ENCODE measurements at places on chromosomes 16 and 17.

DNA sequence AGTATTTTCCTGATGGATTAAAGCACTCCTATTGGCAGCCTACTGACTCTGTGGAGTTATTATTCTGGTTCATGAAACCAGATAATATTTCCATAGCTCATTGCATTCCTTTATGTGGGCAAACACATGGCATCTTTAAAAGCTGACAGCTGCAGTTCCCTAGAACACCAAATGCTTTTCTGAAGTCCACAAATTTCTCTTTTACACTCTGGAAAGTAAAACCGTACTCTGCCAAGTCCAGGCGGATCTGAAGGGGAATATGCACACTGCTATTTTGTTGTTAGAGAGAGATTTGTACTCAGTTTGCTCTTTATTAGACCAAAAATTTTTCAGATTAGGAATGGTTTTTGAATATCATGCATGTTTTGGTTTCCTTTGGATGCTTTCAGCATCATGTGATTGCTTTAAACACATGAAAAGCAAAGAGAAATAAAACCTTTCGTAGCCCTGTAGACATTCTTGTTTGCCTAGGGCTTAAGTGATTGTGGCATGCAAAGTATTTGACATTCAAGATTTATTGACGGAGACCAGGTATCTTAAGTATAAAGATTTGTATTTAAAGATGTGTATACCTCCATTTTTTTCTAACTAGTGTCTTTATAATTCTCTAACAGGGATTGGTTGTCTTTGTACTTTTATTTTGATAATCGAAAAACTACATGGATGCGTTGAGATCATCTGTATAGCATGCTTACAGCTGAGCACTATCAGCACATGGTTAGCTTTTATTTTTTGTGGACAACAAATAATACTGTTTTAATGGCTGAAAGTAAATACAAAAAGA lies 19.5 kb downstream of the SEC14L1 start:
- DNase-seq = no peak

DNA sequence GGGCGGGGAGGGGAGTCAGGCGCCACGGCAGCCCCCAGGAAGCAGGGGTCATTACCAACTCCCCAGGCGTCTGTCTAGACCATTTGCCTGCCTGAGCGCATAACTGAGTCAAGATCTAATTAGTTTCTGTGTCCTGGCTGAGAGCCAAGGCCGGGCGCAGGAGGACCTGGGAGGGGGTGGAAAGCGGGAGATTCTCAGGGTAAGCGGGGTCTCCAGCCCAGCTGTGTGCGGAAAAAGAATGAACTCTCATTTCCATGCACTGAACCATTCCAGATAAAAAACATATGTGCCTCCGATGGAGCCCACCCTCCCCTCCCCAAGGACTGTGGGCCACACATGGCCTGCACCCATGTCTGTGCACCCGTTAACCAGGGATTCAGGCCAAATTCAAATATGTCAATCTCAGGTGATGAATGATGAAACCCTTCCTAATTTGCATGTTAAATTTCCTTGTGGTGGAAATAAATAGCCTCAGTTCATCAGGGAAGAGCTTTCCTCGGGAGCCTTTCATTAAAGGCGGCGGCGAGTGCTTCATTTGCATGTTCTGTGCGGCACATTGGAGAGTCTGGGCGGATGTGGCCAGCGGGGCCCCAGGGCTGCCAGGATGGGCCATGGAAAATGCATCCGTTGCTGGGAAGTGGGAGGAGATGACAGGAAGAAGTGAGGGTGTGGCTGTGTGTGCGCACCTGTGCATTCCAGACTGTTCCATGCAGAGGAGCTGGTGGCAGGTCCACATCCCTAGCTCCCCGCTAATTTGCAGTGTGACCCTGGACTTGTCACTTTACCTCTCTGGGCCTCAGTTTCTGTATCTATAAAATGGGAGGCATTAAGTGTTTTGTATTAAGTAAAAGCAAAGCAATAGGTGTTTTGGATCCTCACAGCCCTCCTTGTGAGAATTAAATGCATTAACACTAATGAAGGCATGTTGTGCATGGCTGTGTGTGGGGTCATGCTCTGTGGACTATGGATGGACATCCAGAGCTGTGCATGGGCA lies 151.1 kb downstream of the SDK2 start:
- DNase-seq = no peak

GRCh38 chr16:46612121-46612520 lies 9.1 kb downstream of the SHCBP1 start:
- no peak for DNase-seq

DNA sequence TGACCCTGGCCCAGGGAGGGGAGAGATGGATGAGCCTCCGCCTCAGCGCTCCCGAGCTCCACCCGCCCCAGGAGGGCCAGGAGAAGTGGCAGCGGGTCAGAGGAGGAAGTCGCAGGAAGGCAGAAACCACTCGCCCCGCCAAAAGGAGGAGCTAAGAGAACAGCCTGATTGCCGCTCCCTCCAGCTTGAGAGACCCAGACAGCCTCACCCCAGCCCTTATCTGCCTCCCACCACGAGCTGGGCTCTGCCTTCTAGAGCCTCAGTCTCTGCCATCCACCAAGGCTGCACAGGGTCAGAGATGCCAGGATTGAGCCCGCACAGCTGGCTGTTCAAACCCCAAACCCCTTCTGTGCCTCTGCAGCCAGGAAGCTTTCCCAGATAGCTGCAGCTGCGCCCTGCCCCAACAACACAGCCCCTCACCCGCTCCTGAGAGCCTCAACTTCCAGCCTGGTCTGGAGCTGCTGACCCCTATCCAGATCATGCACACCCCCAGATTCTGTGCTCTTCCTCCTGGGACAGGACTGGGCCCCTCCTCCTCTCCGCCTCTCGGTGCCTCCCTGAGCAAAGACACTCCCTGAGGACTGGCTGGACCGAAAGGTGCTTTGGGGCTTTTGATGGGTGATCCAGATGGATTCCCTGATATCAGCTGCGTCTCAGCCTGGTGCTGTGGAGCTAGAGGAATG lies 1.0 kb upstream of the ATP2A3 start:
- DNase-seq = peak; percentile 72

DNA sequence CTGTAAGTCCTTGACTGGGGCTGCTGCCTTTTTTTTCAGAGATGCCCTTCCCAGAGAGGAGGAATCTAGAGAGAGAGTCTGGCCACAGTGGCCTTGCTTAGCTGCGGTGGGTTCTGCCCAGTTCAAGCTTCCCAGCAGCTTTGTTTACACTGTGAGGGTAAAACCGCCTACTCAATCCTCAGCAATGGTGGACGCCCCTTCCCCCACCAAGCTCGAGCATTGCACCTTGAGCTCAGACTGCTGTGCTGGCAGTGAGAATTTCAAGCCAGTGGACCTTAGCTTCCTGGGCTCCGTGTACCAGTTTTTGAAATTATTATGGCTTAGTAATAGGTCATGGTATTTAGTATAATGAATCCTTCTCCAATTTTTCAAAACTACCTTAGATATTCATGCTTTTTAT lies 395.4 kb downstream of the NPIPA7 start:
- DNase-seq = no peak

DNA sequence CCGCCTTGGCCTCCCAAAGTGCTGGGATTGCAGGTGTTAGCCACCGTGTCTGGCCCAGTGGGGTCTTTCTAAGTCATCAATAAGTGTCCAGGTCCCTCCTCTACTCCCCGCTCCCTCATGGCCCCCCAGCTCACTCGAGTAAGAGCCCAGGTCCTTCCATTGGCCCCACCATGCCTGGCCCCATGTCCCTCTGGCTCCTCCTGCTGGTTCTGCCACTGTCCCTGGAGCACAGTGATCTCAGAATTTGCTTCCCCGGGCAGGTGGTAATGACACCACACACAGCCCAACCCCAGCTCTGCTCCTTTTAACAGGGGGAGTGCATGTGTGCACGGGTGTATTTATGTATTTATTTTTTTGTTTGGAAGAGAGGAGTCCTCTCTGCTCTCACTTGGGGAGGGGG lies 19.6 kb downstream of the MGAT5B start:
- DNase-seq = no peak

DNA sequence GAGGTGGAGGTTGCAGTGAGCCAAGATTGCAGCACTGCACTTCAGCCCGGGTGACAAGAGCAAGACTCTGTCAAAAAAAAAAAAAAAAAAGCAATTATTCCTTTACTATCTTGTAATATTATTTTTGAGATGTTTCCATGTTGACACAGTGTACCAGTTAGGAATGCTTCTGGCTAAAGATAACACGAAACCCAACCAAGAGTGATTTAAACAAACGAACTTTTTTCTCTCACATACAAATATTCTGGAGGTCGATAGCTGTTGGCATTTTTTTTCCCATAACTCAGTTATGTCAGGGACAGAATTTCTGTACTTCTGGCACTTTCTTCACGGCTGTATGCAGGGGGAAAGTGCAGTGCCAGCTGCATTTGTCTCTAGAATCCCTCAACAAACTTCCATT lies 9.9 kb upstream of the PPM1D start:
- no peak for DNase-seq

GRCh38 chr16:88069397-88070168 lies 118.3 kb downstream of the BANP start:
- peak; percentile 95 for DNase-seq

DNA sequence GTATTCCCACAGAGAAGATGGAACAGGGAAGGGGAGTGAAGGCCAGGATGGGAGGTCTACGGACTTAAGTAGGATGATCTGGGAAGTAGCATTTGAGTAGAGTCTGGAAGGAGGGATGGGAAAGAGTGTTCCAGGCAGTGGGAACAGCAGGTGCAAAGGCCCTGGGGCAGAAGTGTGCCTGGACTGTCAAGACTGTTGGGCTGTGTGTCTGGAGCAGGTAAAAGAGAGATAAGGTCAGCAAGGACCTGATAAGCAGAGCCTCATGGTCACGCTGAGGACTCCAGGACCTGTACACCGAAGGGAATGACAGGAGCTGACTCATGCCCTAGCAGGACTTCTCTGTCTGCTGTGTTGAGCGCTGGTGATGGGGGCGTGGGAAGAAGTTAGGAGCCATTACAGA lies 723 bp upstream of the CARD14 start:
- no peak for DNase-seq

DNA sequence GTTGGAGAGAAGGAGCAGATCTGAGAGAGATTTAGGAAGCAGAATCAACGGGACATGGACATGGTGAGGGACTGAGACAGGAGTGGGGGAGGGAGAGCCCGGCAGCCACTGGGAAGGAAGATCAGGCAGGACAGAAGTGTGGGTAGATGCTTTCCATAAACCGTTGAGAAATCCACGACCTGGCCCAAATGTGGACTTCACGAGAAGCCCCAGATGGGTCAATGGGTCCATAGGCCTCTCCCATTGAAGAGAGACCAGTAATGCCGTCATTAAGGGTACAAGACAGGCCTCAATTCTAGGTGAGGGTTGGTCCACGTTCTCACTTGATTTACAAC lies 530 bp upstream of the CCL22 start:
- no peak for DNase-seq

- DNase-seq = no peak
Observed at GRCh38 chr16:70253291-70254106, 1.8 kb upstream of the EXOSC6 start.

GRCh38 chr16:83768986-83769385 lies 38.8 kb upstream of the HSBP1 start:
- DNase-seq = no peak

DNA sequence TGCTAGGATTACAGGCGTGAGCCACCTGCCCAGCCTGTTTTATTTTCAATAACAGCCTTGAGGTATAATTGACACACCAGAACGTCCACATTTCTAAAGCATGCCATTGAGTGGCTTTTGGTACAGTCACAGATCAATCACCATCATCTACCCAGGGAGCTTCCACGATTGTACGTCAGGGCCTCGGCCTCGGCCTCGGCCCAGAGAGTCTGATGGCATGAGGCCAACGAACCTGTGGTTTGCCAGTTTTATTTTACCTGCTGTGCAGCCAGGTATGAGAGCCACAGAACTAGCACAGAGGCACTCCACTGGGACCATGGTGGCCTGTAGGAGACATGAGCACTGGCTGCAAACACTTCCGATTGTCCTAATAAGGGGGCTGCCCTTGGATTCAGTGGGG lies 8.3 kb downstream of the UBALD1 start:
- DNase-seq = no peak

DNA sequence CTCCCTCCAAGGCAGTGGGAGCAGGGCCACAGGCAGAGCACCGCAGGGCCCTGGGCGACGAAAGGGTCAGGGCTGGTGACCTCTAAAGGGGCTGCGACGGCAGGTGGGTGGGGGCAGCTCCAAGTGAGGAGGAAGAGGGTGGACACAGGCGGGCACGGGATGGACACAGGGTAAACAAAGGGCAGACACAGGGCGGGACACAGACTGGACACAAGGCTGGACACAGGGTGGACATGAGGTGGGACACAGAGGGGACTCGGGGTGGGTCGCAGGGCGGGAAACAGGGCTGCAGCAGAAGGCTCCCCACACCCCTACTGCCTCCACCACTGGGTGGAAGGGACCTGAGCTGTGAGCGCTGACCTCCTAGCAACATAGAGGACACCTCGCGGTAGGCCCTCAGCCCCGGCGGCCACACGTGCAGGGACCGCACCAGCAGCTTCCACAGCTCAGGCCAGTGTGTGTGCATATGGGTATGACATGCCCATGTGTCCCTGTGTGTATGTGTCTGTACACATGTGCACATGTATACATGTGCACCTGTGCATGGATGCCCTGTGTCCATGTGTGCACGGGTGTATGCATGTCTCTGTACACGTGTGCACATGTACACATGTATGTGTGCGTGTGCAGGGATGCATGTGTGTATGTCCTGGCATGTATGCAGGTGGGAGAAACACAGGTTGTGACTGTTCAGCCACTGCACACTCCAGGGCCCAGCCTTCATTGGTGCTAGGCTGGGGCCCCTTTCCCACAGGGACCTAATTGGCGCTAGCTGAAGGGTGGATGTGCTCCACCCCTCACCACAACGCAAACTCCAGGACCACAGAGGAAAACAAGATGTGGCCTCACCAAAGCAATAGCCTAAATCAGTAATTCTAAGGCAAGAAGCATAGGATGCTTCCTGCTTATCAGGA lies 7.6 kb downstream of the LMF1 start:
- no peak for DNase-seq

- DNase-seq = no peak
Observed at GRCh38 chr17:58679263-58680037, 12.4 kb downstream of the TEX14 start.

- no peak for DNase-seq
Observed at GRCh38 chr17:46199379-46199778, 6.2 kb upstream of the KANSL1 start.

GRCh38 chr17:81536299-81537290 lies 8.4 kb downstream of the FSCN2 start:
- DNase-seq = no peak

- DNase-seq = no peak
Observed at GRCh38 chr17:2710803-2711607, 559 bp downstream of the CLUH start.

GRCh38 chr17:17028059-17028877 lies 14.0 kb upstream of the MPRIP start:
- DNase-seq = no peak

- no peak for DNase-seq
Observed at GRCh38 chr17:40224718-40225550, 5.8 kb downstream of the WIPF2 start.

All from stimulated activated naive B cell treated with anti-CD40 and anti-IgM and Interleukin-4, amounts not matched to agents 10 μg/mL and 1 μg/mL and 100 μg/mL, for 72 hours (primary cell).